MM.1S (cell line): ENCODE measurements at places on chromosomes 11 and 22.
A peak's percentile ranks its signal among the peaks of the same experiment; 100 is the strongest.

- no peaks in the 10 kb centered on the region for H3K36me3 ChIP-seq
- peaks cover 21% of the 10 kb centered on the region; the same call in 1 of the 2 replicates for H3K27me3 ChIP-seq
- H3K4me1 ChIP-seq, result no peaks in the 10 kb centered on the region
- H3K4me3 ChIP-seq, result no peak overlapping the region
Measured at GRCh38 chr11:45407226-45407625, 121.1 kb upstream of the SYT13 start.

DNA sequence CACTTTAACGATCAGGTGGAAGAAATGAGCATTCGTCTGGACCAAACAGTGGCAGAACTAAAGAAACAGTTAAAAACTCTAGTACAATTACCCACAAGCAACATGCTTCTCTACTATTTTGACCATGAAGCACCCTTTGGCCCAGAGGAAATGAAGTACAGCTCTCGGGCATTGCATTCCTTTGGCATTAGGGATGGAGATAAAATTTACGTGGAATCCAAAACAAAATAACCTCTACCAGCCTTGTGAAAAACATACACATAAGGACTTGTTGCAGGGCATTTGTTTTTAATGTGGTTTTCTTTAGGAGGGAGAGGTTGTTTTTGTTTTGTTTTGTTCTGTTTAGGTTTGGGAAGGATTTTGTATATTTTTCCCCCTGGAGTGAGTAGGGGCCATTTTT, 14.2 kb upstream of the TECTA start:
- H3K4me1 ChIP-seq, result no peaks in the 10 kb centered on the region
- no peaks in the 10 kb centered on the region for H3K27me3 ChIP-seq
- H3K36me3 ChIP-seq, result no peaks in the 10 kb centered on the region
- H3K4me3 ChIP-seq, result no peak overlapping the region
- DNase-seq, result no peak

DNA sequence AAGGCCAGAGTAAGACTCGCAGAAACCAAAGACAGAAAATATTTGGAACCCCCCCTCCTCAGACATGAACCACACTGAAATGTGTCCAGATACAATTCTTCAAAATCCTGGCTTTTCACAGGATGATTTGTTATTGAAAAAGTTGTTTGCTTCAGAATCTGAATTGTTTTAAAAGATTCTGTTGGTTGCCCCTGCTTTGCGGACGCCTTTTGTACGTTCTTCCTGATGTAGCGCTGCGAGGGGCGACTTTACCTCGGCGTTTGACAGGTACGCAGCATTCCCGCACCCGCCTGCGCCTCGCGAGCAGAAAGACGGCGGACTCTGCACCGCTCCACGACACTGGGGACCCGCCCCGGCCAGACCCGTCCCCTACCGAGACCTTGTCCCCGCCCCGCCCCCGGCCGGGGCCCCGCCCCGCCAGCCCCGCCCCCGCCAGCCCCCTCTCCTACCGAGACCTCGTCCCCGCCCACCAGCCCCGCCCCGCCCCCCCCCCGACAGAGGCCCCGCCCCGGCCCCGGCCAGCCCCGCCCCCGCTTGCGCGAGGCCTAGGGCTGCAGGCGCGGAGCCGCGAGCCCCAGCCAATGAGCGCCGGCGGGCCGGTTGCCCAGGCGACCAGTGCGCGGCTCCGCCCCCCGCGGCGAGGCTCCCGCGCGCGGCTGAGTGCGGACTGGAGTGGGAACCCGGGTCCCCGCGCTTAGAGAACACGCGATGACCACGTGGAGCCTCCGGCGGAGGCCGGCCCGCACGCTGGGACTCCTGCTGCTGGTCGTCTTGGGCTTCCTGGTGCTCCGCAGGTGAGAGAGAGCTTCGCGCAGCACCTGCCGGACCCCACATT, at the start of gene GLB1L2:
GLB1L2 (plus strand) TSS at position 635 of the 835 bp plus-strand sequence; CDS start at position 709, 74 bp downstream.
- no peaks in the 10 kb centered on the region for H3K4me1 ChIP-seq
- no peak for DNase-seq
- no peaks in the 10 kb centered on the region for H3K27me3 ChIP-seq
- H3K27ac ChIP-seq, result no peak within 1 kb of the TSS
- no peak within 1 kb of the TSS for H3K4me3 ChIP-seq
- no peaks in the 10 kb centered on the region for H3K36me3 ChIP-seq

DNA sequence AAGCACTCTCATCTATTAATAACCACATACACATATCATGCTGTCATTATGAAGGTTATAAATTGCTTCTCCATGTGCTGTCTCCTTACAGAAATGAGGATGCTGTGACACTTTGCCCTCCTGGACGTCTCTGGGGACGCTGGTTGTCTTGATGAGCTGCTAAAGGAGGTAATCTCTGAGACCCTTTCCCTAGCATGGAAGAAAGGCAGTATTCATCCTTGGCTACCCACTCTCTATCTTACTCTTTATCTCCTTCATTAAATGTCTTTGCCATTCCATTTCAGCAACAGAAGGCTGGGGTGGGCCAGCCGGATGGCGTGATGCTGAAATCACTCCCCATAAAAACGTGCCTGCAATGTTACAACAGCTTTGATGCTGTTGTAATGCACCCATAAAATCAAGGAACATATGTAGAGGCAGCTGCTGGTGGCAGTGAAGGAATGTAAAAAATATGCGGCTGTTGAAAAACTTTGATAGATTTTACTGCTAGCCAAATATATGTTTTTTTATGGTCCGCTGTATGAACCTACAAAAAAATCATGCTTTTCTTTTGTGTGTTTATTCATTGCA, 715.1 kb upstream of the API5 start:
- H3K36me3 ChIP-seq, result no peaks in the 10 kb centered on the region
- no peaks in the 10 kb centered on the region for H3K4me1 ChIP-seq
- H3K27ac ChIP-seq, result no peak overlapping the region
- no peaks in the 10 kb centered on the region for H3K27me3 ChIP-seq

DNA sequence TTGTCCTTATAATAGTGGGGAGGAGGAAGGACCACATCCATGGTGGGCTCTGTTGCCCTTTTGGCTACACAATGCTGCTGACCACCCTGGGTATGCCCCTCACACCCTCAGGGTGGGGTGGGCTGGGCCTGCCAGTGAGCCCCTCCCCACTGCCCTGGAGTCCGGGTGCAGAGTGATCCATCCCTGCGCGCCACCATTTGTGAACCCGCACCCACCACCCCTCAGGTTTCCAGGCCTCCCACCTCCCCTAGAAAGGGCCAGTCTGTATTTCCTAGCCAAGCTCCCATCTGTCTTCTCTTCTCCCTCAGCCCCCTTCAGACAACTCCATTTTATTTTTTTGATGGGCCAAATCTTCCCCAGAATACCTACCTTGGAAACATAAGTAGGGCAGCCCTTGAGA, 25.0 kb downstream of the MS4A10 start:
- H3K27ac ChIP-seq, result no peak overlapping the region
- no peak for DNase-seq
- H3K27me3 ChIP-seq, result no peaks in the 10 kb centered on the region
- no peak overlapping the region for H3K4me3 ChIP-seq

DNA sequence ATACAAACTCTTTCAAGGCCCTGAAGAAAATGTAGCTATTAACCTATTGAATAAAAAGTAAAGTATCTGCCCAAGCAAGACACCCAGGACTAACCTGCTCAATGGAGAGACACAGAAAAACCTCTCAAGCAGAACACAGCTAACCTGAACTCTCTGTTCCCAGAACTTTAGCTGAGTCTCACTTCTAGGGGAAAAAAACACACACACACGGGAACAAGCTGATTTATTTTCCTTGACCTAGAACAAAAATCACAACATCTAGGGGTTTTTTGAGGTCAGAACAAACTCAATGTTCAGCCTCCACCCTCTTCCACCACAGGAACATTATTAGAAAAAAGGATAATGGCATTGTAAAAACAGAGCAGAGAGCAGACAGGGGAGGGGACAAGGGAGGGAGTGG, 121.6 kb downstream of the BBOX1 start:
- no peak for DNase-seq
- no peak overlapping the region for H3K4me3 ChIP-seq
- H3K36me3 ChIP-seq, result no peaks in the 10 kb centered on the region
- no peaks in the 10 kb centered on the region for H3K4me1 ChIP-seq
- no peaks in the 10 kb centered on the region for H3K27me3 ChIP-seq

- no peaks in the 10 kb centered on the region for H3K36me3 ChIP-seq
- H3K27ac ChIP-seq, result no peak overlapping the region
- no peak overlapping the region for H3K4me3 ChIP-seq
- peaks cover 8% of the 10 kb centered on the region; the same call in 1 of the 2 replicates for H3K4me1 ChIP-seq
Measured at GRCh38 chr11:73324116-73324515, 16.0 kb downstream of the ARHGEF17 start.

- H3K36me3 ChIP-seq, result no peaks in the 10 kb centered on the region
- H3K4me3 ChIP-seq, result no peak overlapping the region
- no peaks in the 10 kb centered on the region for H3K27me3 ChIP-seq
- H3K4me1 ChIP-seq, result no peaks in the 10 kb centered on the region
- no peak for DNase-seq
- no peak overlapping the region for H3K27ac ChIP-seq
Measured at GRCh38 chr22:28027453-28028448, 108.7 kb upstream of the PITPNB start.

- H3K27ac ChIP-seq, result no peak overlapping the region
- H3K4me3 ChIP-seq, result no peak overlapping the region
- no peaks in the 10 kb centered on the region for H3K36me3 ChIP-seq
- H3K4me1 ChIP-seq, result no peaks in the 10 kb centered on the region
- no peak for DNase-seq
Measured at GRCh38 chr11:119593346-119593745, 135.7 kb downstream of the NECTIN1 start.

DNA sequence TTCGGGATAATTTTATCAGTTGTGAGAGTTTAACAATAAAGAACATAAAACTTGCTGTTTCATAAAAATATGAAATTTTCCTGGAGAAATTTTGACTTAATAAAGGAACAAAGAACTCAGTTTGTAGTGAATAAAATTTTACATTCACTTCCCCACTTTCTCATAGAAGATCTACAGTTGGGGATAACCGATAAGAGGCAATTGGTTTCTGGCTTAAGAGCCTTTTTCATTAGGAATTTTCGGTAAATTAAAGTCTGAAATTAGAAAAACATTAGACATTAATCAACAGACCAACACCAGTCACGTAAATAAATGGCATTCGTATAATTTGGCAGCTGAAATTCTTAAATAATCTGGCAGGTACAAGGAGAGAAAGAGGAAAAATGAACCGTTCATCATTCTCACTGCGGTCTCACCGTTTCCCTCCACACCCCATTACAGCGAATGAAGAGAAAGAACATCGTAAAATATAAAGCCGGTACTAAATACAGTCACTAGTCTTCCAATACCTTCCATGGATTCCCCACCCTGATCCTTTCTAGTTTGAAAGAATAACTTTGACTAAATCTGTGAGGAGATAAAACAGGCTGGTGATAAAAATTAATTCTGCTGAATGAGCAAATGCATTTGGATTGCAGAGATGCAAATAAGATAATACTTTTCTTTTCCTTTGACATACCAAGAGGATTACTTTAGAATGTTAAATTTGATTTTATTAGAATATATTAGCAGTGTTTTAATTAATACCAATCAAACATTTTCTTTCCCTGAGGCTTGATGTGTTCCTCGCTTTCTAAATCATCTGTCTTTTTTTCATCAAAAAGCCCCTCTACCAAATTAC, 19.5 kb downstream of the BLID start:
- no peak overlapping the region for H3K27ac ChIP-seq
- no peaks in the 10 kb centered on the region for H3K27me3 ChIP-seq
- no peak overlapping the region for H3K4me3 ChIP-seq
- H3K4me1 ChIP-seq, result no peaks in the 10 kb centered on the region

DNA sequence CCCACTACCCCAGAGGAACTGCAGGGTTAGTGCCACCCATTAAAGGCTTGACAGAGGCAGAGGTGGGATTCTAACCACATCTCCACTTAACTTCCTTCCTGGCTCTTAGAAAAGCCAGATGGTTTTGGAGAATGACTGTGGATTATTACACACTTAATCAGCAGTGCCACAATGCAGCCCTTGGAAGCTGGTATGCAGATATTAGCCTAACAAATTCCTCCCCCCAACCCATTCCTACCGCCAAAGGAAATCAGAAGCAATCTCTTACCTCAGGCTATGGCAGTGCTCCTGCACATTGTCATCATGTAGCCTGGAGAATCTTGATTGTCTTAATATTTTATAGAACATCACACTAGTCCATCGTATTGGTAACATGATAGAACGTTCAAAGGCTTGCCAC, 23.2 kb upstream of the NRGN start:
- H3K36me3 ChIP-seq, result no peaks in the 10 kb centered on the region
- peaks cover 14% of the 10 kb centered on the region; the same call in 1 of the 2 replicates for H3K27me3 ChIP-seq
- DNase-seq, result no peak
- no peak overlapping the region for H3K4me3 ChIP-seq
- H3K4me1 ChIP-seq, result 0 out of 2 replicates have a peak, but pooled peaks cover 5% of the 10 kb centered on the region

DNA sequence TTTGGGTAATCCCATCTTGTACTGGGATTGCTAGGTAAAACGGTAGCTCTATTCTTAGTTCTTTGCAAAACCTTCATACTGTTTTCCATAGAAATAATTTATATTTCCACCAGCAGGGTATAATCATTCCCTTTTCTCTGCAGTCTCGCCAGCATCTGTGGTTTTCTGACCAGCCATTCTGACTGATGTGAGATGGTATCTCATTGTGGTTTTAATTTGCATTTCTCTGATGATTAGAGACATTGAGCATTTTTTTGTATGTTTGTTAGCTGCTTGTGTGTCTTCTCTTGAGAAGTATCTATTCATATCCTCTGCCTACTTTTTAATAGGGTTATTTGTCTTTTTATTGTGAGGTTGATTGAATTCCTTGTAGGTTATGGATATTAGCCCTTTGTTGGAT, 220.9 kb downstream of the PGR start:
- H3K36me3 ChIP-seq, result no peaks in the 10 kb centered on the region
- H3K27me3 ChIP-seq, result peaks cover 29% of the 10 kb centered on the region
- no peak overlapping the region for H3K4me3 ChIP-seq
- peak overlapping the region; percentile 21; the same call in 1 of the 2 replicates for H3K27ac ChIP-seq

DNA sequence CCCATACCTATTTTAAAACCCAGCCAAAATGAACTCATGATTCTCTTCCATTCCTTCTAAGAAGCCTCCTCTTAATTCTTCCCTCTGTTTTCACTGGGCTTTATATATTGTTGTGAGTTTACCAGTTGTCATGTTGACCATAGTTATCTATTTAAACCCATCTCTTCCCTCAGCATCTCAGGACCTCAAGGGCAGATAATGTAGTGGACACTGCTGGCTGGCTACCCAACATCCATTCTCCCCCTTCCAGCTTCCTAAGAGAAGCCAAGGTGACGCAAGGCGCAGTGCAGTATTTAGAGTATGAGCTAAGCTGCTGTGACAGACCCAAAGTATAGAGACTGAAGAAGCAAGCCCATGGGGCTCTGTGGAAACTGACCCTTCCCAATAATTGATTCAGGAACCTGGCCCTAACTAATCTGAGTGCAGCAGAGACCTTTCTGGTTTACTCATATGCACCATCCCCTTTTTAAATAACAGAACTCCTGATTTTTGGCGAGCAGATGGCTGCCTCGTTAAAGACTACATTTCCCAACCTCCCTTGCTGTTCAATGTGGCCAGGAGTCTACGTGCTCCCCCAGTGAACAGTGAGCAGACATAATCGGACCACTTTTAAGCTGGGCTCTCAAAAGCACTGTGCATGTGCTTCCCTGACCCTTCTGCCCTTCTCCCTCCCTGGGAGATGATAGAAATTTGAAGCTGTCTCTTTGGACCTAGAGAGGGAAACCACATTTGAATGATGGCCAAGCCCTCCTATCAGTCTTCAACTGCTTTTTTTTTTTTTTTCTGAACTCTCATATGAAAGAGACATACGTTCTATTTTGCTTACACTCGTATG, 28.1 kb upstream of the CREB3L1 start:
- no peaks in the 10 kb centered on the region for H3K27me3 ChIP-seq
- no peak overlapping the region for H3K4me3 ChIP-seq
- H3K27ac ChIP-seq, result no peak overlapping the region
